ENCODE measurements at places on chromosomes 3 and 15.

GRCh38 chr15:72141171-72142084 lies 23.2 kb downstream of the SENP8 start:
- no peak for DNase-seq

- no peak for DNase-seq
These were observed 44.8 kb downstream of the PLD1 start for GRCh38 chr3:171765511-171765887.

- no peak for DNase-seq
These were observed 239.1 kb upstream of the SETMAR start for GRCh38 chr3:4063916-4064574.

DNA sequence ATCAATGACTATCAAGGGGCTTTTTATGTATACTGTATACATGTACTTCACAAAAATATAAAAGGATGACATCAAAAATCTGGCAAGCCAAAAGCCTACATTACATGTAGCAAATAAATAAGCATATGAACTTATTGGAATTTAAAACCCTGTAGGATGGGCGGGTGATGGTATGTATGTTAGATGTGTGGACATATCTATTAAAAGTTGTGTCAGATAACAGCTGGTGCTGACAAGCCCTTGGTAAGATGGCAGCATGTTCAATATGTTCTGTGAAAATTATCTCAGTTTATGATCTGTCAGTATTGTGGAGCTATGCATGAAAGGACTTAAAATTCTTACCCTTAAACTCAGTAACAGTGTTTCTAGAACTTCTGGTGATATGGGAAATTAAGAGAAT lies 20.1 kb downstream of the CTNNB1 start:
- DNase-seq, result no peak

DNA sequence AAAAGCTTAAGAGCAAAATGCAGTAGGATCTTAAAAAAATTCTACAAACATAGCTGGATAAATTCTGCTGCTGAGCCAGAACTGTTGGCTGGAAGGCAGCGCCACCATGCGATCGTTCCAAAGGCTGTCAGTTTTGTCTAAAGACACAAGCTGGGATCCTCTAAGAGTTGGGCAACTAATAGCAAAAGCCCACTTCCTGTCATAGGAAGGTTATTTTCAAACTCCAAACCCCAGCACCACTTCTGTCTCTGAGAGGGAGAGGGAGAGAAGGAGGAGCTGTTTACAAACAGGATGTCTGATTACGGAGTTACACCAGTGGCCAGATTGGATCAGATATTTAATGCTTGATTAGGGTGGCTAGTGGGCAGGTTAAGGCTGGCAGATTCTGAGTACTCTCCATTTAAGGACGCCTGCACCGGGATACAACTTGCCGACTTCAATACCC lies 44.0 kb downstream of the EIF4E3 start:
- peak; percentile 18 for DNase-seq

DNA sequence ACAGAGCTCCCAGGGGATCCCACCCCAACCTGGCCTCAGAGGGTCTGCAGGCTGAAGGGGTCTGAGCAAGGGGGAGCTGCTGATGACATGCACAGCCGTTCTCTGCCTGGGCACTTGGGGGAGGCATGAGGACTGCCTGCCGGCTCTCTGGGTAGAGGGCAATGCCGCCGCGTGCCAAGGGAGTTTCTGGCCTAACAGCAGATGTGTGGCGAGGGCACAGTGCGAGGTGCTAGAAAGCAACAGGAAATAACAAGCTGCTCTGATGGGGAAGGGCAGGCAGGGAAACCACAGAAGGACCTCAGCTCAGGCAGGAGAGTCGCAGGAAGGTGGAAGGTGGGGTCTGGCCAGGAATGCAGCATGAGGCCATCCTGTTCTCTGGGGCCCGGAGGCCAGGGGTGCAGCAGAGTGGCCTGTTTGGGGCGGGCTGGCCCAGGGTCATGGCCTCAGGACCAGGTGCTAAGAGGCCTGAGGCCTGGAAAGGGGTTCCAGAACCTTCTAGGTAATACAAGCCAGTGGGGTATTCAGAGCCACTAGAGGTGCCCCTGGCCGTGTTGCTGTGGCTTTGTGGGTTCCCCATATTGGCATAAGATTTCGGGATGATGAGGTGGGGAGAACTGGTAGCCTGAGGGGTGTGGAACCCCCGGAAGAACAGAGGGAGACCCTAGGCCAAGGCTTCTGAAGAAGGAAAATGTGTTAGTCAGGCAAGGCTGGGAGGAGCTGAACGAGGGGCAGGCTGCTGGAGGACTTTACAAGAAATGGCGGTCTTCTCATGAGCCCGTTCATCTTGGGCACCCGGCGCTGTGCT lies 41.2 kb downstream of the RGMA start:
- DNase-seq, result no peak

GRCh38 chr15:40463886-40464545 lies 6.8 kb upstream of the CHST14 start:
- DNase-seq, result no peak

DNA sequence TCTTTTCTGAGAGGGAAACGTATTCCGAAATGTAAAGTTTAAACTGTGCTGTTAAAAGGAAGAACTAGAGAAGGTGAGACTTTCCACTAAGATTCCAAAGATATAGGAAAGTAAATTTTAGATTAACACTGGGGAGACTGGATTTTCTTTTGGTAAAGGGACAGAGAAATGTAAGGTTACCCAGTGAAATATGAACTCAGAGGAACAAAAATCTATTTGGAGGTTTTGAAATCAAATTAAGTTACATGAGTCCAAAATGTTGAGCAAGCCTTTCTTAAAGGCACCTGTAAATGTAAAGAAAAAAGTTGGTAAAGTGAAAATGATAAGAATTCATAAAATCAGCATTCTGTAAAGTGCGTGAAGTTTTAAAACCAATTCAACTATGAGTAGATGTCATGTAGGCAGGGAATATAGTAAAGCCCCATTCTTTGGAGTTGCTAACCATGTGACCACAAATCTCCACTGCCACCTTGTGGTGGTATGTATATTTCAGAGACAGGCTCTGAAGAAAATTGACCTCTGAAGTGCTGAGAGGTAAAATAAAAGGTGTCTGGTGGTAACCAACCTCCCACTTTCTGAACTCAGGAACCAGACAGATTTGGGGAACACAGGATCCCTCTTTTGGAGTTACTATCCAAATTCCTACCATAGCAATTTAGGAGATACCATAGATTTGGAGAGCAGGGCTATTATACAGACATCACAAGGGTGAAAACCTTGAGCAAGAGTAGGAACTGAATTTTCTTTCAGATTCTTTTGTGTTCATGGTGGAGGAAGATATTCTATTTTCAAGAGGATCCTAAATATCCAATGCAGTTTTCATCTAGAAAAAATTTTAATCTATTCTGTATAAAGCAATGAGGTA lies 215.3 kb downstream of the ROBO2 start:
- DNase-seq, result no peak

DNA sequence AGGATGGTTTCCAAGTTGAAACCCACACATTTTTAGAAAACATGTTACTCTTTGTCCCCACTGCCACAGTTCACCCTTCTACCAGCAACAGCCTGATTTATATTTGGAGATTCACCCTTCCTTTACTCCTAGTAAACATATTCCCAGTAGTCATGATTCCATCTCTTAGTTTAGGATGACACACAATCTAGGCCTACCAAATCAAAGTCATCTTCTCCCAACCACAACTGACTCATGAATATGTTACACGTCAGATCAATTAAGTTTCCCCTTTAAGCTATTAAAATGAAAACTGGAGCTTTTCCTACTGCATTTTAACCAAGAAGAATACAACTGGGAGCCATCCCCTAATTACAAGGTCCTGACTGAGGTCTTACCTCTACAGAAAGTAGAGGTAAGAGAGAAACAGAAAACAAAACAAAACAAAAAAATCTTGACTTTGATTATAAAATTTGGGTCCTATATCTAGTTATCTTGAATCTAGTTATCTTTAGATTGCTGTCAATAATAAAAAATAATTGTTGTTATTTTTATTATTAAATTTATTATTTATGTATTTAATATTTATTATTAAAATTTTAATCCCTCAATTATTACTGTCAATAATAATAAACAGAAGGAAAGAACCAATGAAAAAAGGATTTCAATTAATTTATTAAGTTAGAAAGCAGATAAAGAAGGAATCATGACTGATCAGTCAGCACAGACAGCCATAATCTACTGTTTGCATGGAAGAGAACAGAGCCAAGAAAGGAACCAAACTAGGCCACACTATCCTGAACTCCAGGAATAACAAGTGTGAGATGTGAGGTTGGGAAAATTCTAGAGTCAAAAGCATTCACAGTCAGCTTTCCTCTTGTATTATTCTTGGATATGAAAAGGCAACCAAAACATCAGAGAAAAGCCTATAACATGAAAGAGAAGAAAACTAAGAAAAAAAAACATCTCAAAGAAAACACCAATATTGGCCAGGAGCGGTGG lies 12.5 kb downstream of the DPH6 start:
- no peak for DNase-seq

DNA sequence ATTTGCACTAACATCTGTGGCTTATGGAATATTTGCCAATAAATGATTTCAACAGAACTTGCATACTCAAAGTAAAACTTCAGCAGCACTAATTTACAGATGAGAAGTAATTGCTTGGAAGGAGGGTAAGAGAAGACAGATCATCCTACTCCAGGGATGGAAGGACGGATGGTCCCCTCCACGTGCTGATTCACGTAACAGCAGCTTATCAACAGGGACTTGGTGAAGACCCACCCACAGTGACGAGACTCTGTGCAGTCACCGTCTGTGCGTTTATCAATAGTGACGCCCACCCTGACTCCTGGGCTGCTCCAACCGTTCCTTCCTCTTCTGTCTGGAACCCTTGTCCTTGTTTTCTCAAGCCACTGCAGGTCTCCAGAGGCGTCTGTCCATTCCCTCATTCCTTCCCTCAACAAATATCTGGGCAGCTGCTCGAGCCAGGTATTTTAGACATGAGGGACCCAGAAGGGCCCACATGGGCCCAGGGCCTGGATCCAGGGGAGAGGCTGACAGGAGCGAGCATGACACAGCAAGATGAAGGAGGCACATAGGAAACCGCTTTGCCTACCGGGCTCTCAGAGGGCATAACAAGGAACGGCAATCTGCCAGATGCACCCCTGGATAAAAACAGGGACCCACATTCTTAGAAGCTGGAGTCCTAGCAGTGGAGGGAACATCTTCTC lies 33.3 kb downstream of the PCSK6 start:
- no peak for DNase-seq

- no peak for DNase-seq
These were observed 635.6 kb upstream of the CFAP20DC start for GRCh38 chr3:59685432-59685831.

GRCh38 chr3:42582474-42583070 lies 805 bp upstream of the SEC22C start:
- DNase-seq, result no peak

DNA sequence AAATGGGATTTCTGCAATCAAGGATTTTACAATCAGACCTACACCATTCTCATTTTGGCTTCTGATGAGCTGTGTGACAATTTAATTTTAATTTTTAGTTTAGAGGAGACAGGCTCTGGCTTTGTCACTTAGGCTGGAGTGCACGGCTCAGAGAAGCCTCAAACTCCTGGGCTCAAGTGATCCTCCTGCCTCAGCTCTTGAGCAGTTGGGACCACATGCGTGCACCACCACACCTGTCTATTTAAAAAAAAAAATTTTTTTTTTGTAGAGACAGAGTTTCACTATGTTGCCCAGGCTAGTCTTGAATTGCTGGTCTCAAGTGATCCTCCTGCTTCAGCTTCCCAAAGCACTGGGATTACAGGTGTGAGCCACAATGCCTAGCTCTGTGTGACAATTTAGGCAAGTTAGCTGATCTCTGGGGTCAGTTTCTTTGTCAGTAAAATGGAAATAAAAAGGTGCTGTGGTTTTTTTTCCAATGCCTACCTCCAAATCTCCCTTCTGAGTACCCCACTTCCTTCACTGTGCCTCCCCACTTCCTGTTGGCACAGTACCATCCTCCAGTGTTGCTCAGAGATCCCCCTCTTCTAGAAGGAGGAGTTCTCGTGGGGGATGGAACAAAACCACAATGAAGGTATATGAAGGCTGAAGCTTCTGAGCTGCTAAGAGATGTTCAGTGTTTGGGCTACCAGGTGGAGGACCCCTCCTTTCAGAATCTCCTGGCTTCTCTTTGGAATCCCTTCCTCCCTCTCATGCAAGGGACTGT lies 54.1 kb upstream of the GSK3B start:
- no peak for DNase-seq

DNA sequence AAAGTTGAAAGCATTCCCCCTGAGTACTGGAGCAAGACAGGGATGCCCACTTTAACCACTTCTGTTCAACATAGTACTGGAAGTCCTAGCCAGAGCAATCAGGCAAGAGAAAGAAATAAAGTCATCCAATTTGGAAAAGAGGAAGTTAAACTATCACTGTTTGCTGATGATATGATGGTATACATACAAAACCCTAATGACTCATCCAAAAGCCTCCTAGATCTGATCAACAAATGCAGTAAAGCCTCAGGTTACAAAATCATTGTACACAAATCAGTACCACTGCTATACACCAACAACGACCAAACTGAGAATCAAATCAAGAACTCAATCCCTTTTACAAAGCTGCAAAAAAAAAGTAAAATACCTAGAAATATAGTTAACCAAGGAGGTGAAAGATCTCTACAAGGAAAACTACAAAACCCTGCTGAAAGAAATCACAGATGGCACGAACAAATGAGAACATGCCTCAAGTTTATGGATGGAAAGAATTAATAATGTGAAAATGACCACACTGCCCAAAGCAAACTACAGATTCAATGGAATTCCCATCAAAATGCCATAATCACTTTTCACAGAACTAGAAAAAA lies 40.3 kb downstream of the RPL39L start:
- no peak for DNase-seq

DNA sequence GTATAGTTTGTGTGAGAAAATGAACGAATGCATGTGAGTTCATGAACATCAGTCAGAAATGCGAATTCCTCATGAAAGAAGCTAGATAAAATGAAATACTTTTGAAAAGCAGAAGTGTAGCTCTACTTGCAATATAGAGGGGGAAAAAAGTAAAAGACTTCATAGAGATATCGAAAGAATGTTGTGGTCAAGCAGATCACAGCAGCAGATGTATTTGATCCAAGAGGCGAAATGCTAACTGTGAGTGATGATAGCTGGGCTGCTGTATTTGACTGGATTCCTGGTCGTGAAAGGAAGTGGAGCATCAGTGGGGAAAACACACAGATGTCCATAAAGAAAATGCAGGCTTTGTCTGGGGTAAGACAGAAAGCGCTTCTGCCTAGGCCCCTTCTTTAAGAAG lies 112.4 kb downstream of the ADAMTSL3 start:
- DNase-seq, result no peak

DNA sequence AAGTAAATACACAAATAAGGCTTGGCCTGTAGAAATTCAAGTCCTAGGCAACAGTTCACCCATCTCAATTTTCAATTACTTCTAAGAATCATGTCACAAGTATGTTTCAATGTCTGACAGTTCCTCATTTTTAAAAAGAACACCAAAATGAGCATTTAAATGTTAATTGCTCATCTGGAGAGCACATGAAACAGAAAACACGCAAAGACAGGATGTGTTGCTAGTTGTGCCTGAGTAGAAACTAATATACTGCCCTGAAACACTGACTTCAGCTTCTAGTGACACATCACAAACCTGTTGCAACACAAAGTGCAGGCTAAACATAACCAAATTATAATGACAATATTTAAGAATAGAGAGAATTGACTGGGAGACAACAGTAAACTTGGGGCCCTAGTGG lies 167.3 kb upstream of the THBS1 start:
- DNase-seq, result no peak

- DNase-seq, result no peak
These were observed 514.5 kb upstream of the DPPA4 start for GRCh38 chr3:109851854-109852253.
